ENCODE measurements at places on chromosomes 12 and 14.

GRCh38 chr14:96091149-96091693, 52.1 kb downstream of the C14orf132 start:
- no peak for DNase-seq

DNA sequence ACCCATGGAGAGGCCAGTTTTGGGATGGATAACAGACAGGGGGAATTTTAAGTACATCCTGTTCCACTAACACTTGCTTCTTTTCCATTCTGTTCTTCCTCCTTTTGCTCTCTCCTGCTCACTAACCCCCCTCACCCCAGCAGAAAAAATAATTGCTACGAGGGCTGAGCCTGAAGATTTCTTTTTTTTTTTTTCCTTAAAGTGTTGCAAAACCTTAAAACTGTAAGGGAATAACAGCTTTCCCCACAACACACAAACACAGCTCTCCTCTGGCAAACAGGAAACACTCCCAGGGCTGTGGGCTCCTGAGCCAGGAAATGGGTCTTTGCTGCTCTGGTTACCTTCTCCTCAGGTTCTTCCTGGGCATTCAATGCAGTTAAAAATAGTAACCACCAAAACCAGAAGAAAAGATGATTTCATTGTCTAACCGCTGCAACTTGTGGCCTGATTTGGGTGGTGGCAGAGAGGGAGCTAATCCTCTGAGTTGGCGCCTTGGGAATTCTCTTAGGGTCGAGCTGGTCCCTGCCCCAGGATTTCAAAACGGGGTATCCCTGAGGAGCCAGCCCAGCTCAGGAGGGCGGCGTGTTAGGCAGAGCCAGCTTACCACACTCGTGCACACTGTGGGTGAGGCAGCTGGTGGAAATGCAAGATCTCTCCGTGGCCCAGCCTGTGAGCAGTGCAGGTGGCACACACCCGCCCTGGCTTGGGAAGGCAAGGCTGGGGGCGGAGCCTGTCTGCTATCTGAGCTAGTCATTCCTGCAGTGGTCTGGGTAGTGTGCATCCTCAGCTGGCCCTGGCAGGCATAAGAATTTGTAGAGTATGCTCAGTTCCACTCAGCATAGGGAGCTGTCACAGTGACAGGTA, 17.1 kb upstream of the EMP1 start:
- peak; percentile 14 for DNase-seq

- no peak for DNase-seq
Measured at GRCh38 chr12:124150168-124150567, 144.7 kb upstream of the RFLNA start.

DNA sequence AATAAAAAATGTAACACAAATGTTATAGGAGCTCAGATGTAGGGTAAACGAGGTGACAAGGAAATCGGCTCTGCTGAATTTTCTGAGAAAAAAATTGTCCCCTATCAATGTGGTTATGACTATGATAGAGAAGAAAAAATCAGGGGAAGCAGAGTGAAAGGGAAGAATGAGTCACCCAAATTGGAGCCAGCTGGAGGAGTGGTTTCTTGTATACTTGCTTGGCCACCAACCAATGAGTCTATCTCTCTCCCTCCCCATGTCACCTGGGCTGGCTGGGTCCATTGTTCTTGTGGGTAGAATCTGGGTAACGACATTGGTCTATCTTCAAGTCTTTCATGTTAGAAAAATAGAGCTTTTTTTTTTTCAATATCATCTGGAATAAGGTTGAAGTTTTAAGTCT, 196.6 kb upstream of the FLRT2 start:
- no peak for DNase-seq

GRCh38 chr12:16228067-16228466, 49.4 kb downstream of the SLC15A5 start:
- DNase-seq: no peak

DNA sequence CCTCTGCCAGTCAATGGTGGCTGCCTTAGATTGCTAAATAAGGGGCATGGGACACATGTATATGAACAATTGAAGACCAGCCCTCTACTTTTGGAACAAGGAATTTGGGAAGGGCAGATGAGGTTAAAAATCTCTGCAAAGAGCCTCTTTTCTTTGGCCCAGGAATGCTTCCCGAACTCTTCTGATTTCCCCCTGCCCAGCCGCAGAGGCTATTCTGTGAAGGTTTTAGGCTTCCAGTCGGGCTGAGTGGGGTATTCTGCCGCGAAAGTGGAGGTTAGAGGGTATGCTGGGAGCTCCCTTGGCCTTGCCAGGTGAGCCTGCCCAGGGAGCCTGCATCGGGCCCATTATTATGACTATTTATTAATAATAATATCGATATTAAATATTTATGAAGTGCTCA, 1.2 kb downstream of the POU6F1 start:
- no peak for DNase-seq

GRCh38 chr12:29073631-29074239, 75.3 kb upstream of the FAR2 start:
- peak; percentile 10 for DNase-seq

DNA sequence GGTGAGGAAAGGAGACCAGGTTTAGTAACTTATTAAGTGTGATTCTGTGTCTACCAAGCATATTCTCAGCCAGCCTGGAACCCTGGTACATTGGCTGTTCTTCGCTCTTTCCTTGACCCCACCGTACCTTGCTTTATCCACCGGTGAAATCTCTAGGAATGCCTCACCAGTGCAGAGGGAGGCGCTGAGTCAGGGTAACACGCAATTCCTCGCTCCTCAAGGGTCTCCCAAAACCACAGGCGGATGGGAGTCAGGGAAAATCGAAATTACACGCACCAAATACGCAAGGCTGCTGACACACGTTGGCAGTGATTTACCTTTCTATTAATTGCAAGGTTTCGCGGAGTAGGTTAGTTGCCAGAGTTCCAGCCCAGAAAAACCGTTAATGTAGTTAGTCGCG, 845 bp downstream of the L3HYPDH start:
- no peak for DNase-seq

DNA sequence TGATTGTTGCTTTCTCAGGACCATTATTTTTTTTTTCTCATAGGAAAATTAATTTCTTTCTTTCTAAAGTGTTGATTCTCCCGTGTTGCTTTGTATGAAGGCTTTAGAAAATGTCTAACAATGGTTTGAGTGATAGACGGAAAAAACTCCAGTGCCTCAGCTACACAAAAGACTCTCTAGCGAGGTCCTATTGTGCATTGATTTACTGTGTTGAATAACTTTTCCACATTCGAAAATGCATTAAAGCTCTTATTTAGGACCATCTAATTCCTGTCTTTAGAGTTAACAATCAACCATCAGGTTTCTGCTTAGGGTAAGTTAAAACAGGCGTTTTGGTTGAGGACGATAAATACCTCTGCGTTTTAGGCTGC, 99.6 kb downstream of the PTPN11 start:
- no peak for DNase-seq

DNA sequence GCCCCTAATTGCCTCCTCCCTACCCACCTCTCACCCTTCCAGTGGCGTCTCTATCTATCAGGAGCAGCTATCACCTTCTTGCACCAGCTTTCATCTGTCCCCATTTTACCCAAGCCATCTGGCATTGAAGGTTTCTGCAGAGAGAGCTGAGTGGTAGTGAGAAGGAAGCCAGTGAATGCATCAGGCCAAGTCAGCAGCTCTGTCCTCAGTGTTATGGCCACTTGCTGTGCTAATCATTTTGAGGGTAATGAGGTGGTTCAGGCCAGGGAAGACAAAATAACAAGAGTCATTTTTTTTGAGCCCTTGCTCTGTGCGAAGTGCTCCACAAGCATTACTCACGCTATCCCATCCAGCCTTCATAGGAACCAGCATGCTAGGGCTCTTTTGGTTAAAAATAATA, 164.7 kb downstream of the SUDS3 start:
- DNase-seq: no peak
